Tibial artery (tissue), 4 donors: ENCODE measurements at places on chromosomes 3 and 15.

- H3K27me3 ChIP-seq = no peaks in the 10 kb centered on the region
- H3K36me3 ChIP-seq = no peaks in the 10 kb centered on the region
- DNase-seq = no peak
Observed at GRCh38 chr3:45548681-45549075, 45.9 kb upstream of the LIMD1 start.

DNA sequence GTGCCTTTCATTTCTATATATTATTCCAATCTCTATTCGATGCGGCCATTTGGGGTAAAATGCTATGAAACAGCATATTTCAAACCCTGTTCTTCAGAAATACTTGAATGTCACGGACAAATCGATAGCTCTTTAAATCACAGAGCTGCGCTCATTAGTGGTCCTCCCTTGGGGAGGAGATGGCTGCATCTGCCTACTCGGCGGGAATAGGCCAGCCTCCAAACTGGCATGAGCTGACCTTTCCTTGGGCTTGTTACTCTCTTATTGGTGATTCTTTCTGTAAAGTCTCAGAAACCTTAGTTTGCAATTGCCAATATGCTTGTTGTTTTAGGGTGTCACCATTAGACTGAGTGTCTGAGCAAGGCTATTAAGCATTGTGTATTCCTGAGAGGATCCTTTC lies 120.9 kb downstream of the BDH1 start:
- no peaks in the 10 kb centered on the region for H3K27me3 ChIP-seq
- peaks cover 17% of the 10 kb centered on the region for H3K4me1 ChIP-seq
- H3K36me3 ChIP-seq = no peaks in the 10 kb centered on the region
- no peak overlapping the region for H3K27ac ChIP-seq

DNA sequence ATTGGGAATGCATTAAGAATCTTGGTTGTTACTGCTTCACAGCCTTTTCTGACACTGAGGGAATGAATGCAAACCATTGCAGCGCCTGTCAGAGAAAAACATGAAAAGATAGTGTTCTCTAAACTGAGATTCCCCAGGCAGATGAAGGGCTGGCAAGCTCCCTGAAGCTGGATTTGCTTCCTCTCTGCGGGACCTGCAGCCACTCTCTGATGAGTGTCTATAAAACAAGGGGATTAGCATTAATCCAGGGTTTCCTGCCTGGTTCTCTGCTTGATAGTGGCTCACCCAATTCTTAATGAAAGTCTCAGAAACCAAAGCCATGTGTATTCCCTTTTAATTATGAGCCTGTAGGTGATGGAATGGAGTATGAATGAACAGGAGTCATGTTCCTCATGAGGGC lies 344.3 kb upstream of the UMPS start:
- no peak for DNase-seq
- no peaks in the 10 kb centered on the region for H3K27me3 ChIP-seq
- no peaks in the 10 kb centered on the region for H3K36me3 ChIP-seq
- no peak overlapping the region for H3K4me3 ChIP-seq

GRCh38 chr15:74768771-74769342 lies 13.0 kb upstream of the CSK start:
- peaks cover 38% of the 10 kb centered on the region for H3K27me3 ChIP-seq
- no peak overlapping the region for H3K27ac ChIP-seq
- DNase-seq = peak; percentile 74
- no peaks in the 10 kb centered on the region for H3K36me3 ChIP-seq
- H3K4me1 ChIP-seq = peaks cover 8% of the 10 kb centered on the region

GRCh38 chr3:64623125-64623524 lies 64.7 kb downstream of the ADAMTS9 start:
- H3K27me3 ChIP-seq = no peaks in the 10 kb centered on the region
- H3K27ac ChIP-seq = no peak overlapping the region
- H3K4me3 ChIP-seq = no peak overlapping the region
- no peak for DNase-seq
- no peaks in the 10 kb centered on the region for H3K4me1 ChIP-seq

DNA sequence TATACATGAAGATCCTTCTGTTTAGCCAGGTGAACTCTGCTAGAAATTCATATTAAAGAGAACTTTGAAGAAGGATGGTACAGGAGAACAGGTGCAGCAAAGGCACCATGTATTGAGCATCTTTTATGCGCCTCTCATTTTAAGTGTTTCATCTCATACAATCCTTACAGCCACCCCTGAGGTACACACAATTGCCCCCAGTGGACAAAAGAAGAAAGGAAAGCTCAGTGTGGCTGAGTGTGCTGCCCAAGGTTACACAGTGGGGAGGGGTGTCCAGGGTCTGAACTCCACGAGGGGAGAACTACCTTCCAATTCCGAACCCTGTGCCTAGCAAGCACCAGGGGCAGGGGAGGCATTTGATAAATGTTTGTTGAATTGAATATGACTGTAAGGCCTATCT lies 98.6 kb downstream of the MECOM start:
- DNase-seq = no peak
- no peak overlapping the region for H3K4me3 ChIP-seq
- H3K36me3 ChIP-seq = no peaks in the 10 kb centered on the region
- no peak overlapping the region for H3K27ac ChIP-seq
- no peaks in the 10 kb centered on the region for H3K27me3 ChIP-seq
- no peaks in the 10 kb centered on the region for H3K4me1 ChIP-seq

DNA sequence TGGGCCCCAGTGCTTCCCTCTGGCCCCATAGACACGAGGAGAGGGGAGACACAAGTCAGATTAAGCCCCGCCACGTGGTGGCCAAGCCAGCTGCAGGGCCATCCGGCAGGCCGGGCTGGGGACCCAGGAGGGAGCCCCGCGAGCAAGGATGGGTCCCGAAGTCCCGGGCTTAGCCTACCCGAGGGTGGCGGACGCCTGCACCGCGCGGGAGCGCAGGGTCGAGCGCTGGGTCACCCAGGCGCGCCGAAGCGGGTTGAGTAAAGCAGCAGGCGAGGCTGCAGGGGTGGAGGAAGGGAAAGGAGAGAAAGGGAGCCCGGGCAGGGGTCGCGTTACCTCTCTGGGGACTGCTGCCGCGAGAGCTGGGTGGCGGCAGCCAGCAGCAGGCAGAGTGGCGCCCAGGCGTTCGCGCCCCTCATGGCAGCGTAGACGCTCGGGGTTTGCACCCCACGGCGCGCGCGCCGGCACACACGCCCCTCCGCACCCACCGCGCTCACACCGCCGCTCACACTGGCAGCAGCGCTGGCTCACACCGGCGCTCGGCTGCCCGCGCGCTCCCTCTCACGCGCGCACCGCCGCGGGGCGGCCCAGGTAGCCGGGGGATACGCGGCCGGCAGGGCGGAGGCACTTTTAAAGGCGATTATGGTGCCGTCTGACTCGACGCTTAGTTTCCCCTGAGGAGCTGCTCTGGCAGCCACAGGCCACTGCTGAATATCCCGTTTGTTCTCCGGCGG lies at the start of gene PCOLCE2:
TSS of gene PCOLCE2 (minus strand) at position 603 of the 731 bp plus-strand sequence. CDS start at position 416, 187 bp downstream.
- peaks cover 5% of the 10 kb centered on the region for H3K4me1 ChIP-seq
- DNase-seq = peak; percentile 49
- peak within 1 kb of the TSS; percentile 57 for H3K27ac ChIP-seq
- peak within 1 kb of the TSS; percentile 75 for H3K4me3 ChIP-seq

- H3K4me1 ChIP-seq = no peaks in the 10 kb centered on the region
- H3K4me3 ChIP-seq = no peak overlapping the region
- H3K27ac ChIP-seq = no peak overlapping the region
- DNase-seq = no peak
Observed at GRCh38 chr15:41634072-41634626, 26.1 kb upstream of the MGA start.

DNA sequence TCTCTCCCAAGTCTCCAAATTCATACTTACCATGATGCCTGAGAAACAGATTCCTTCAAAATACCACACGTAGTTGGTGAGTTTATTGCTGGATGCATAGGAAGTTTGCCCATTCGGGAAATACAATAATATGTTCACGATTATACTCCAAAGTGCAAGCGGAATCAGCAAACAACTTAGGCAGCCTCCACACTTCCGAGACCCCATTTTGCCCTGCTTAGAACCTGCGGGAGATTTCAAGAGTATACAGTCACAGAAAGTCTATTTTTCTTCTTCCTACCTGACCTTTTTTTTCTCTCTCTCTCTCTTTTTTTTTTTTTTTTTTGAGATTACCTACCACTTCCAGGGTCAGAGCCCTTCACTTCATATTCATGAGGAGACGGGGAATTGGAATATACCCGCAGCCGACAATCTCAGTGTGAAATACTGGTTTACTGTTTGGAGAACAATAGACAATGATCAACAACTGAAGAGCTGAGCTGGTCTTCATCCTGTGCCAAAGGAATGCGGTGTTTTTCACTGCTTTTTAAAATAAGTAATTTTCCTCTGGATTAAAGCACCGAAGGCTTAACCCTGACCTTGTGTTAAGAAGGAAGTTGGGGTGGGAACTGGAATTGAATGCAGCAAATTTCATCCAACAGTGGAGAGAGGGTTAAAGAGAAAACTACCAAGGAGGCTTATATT lies at the start of gene TM4SF18:
TSS of gene TM4SF18 (minus strand) at position 461 of the 684 bp plus-strand sequence. CDS start at position 207, 254 bp downstream.
- no peaks in the 10 kb centered on the region for H3K36me3 ChIP-seq
- H3K4me3 ChIP-seq = no peak within 1 kb of the TSS
- no peak for DNase-seq
- H3K27me3 ChIP-seq = no peaks in the 10 kb centered on the region

GRCh38 chr3:179828738-179829137 lies 175.9 kb downstream of the USP13 start:
- DNase-seq = no peak

DNA sequence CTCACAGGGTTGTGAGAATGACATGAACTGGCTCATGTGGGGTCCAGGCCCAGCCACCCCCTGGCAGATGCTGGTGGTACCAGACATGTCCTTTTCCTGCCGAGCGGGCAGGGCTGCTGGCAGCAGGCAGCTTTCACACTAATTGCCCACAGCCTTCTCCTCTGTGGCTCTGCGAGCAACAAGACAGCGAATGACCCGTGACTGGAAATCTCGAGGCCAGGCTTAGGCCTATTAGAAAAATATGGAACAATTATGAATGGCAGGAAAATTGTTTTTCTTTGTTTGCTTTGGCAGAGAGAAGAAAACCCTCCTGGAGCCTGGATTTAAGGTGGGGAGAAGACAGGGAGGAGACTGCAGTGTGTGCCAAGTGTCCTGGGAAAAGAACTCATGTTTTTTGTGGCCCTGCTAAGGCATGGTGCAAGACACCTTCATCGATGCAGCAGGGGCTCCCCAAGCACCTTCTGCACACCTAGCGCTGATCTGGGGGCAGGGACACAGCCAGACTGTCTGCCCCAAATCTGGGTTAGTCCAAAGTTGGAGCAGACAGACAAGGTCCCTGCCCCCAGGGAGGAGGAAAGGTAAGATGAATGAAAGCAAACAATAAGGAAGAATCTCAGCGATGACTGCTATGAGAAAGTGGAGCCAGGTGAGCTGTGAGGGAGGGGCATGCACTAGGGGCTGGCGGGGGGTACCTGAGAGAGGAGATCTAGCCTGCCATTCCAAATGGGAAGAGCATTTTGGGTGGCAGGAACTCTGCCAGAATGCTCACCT lies 193.8 kb upstream of the TLE3 start:
- no peaks in the 10 kb centered on the region for H3K27me3 ChIP-seq
- no peak for DNase-seq
- no peak overlapping the region for H3K27ac ChIP-seq
- H3K36me3 ChIP-seq = no peaks in the 10 kb centered on the region

GRCh38 chr3:12507591-12508281 lies 23.5 kb downstream of the TSEN2 start:
- peaks cover 12% of the 10 kb centered on the region for H3K36me3 ChIP-seq
- no peaks in the 10 kb centered on the region for H3K27me3 ChIP-seq
- H3K4me1 ChIP-seq = peaks cover 16% of the 10 kb centered on the region
- H3K4me3 ChIP-seq = peak overlapping the region; percentile 3
- H3K27ac ChIP-seq = peak overlapping the region; percentile 63

GRCh38 chr3:181717549-181718171 lies 5.9 kb downstream of the SOX2 start:
- peaks cover 98% of the 10 kb centered on the region for H3K27me3 ChIP-seq
- H3K4me3 ChIP-seq = no peak overlapping the region
- H3K36me3 ChIP-seq = no peaks in the 10 kb centered on the region
- DNase-seq = no peak
- peaks cover 6% of the 10 kb centered on the region for H3K4me1 ChIP-seq

DNA sequence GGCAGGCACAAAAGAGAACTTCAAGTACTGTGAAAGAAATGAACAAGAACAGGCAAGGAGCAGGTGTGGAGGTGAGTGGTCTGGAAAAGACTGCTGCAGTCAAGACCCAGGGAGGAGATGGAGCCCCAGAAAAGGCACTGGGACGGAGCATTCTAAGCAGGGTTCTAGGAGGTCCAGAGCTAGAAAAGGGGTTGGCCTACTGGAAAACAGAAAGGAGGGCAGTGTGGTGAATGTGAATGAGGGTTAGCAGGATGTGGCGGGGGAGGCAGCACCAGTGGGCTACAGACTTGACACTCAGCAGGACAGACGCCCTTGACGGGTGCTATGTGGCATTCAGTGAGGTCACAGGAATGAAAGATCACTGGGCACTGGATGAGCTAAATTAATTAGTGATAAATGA lies 75.7 kb downstream of the SENP2 start:
- peaks cover 3% of the 10 kb centered on the region for H3K27me3 ChIP-seq
- no peak overlapping the region for H3K27ac ChIP-seq
- DNase-seq = no peak
- peaks cover 39% of the 10 kb centered on the region for H3K4me1 ChIP-seq

DNA sequence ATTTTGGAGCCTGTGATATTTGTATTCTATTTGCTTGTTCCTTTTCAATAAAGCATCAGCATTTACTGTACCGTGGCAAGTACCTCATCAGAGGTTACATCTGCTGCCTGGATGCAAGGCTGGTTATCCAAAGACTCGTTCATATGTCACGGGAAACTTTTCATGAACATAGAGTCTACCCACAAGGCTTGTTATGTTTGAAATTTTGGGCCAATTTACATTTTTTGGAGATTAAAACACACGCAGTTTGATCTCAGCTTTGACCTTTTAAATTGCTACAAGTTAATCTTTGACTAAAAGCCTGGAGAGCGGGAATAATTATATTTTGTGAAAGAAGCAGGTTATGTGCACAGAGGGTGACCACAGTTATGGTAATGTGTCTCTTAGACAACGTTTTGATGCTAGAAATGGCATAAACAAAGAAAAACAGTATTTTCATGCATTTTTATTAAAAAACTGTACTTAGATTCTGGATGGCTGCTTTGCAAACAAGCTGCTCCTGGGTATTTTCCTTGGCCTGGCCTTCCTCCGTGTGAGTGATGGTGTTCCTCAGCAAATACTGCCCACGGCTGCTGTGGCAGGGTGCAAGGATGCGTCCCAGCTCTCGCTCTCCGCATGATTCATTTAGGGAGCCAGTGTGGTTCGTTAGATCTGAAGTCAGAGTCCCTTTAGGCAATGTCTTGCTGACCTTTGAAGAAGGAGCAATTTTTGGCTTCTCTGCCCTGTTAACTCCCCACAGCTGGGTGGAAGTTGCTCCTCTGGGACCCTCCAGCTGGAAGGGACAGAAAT lies 27.1 kb downstream of the CHST2 start:
- H3K27ac ChIP-seq = no peak overlapping the region
- H3K27me3 ChIP-seq = no peaks in the 10 kb centered on the region
- no peaks in the 10 kb centered on the region for H3K36me3 ChIP-seq
- H3K4me3 ChIP-seq = no peak overlapping the region

- peaks cover 91% of the 10 kb centered on the region for H3K36me3 ChIP-seq
- no peaks in the 10 kb centered on the region for H3K27me3 ChIP-seq
- DNase-seq = no peak
- no peaks in the 10 kb centered on the region for H3K4me1 ChIP-seq
- no peak overlapping the region for H3K27ac ChIP-seq
Observed at GRCh38 chr3:121722411-121722810, 27.1 kb downstream of the GOLGB1 start.
